Activated CD4-positive, CD25-positive, alpha-beta regulatory T cell treated with anti-CD3 and anti-CD28 coated beads, Interleukin-2, amount 50 U/mL, for 24 hours (primary cell): ENCODE measurements at places on chromosomes 12 and 14.

DNA sequence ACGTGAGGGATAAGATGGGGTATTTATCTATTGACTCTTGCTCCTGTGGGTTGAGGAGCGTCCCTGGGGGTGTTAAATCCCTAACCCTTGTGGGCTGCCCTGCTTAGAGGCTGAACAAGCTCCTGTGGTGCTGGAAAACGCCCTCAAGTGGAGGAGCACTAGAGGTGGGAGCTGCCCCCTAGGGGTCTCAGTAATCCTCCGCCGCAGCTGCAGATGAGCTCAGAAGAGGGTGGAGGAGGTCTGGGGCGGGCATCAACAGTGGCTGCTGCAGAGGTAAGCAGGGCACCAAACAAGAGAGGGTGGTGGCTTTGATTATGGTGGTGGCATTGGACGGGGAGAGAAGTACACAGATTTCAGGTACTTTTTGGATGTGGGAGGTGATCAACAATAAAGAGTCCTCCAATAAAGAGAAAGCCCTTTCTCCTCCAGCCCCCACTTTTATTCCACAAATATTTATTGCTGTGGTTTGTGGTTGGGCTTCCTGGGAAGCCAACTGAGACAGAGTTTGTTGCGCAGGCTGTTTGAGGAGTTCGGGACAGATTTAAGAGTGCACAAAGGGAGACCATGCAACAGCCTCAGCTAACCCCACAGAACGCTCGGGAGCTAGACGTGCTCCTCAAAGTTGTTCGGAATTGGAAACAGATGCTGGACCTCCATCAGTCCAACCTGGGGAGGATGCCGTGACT, 179.9 kb downstream of the ADCK1 start:
- no peak for ATAC-seq

- peak; percentile 38 for ATAC-seq
Measured at GRCh38 chr12:21631367-21631766, 26.3 kb downstream of the LDHB start.

DNA sequence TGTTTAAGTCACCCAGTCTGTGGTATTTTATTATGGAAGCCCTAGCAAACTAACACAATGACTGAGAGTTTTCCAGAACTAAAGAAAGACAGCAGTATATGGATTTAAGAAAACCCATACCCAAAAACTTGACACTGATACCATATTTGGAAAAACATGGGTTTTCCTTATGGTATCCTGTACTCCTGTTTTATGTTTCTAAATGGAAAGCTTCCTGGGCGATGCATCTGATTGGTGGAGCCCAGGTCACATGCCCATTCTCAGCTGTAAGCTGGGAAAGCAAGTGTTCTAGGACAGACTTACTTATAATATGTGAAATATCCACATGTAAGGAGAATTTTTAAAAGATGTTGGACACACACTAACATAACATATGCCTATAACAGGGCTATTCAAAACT, 4.5 kb upstream of the RNASE4 start:
- no peak for ATAC-seq

DNA sequence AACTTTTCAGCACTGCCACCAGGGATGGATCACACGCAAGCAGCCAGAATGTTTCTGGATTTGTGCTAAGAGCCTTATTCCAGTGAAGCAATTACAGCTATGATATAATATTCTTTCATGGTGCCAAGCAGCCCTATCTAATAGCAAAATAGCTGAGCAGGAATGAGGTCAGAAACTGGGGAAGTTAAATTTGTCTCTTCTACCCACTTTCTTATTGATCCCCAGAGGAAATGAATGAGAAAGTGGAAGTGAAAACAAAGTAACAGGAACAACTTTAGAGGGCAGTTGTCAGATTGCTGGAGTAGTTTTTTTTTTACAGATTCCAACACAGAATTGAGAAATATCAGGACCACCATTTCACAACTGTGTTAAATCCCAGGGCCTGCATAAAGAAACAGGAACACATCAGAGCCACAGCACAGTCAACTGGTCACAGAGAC, 44.8 kb downstream of the GCH1 start:
- ATAC-seq: peak; percentile 17

GRCh38 chr12:108128221-108129016, 669 bp upstream of the WSCD2 start:
- ATAC-seq: no peak

DNA sequence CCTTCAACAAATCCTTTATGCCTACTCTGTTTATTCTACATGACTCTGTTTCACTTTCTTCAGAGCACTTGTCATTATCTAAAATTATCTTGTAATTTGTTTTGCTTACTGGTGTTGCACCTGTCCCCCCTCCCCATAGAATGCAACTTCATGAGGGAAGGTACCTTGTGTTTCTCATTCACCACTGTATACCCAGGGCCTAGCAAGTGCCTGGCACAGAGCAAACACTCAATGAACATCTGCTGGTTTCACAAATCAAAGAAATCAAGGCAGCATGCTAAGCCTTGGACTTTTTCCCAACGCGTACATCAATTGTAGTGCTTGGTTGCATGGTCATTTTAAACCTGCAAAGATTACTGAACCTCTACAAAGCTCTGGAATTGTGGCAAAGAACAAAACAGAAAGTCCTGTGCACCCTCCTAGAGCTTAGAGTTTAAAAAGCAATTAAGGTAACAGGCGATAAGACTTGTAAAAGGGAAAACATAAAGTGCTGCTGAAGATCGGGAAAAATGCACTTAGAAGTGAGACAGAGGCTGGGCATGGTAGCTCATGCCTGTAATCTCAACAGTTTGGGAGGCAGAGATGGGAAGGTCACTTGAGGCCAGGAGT, 479.1 kb downstream of the MED13L start:
- ATAC-seq: no peak

- ATAC-seq: no peak
Measured at GRCh38 chr14:49770212-49770817, 2.4 kb downstream of the KLHDC2 start.

DNA sequence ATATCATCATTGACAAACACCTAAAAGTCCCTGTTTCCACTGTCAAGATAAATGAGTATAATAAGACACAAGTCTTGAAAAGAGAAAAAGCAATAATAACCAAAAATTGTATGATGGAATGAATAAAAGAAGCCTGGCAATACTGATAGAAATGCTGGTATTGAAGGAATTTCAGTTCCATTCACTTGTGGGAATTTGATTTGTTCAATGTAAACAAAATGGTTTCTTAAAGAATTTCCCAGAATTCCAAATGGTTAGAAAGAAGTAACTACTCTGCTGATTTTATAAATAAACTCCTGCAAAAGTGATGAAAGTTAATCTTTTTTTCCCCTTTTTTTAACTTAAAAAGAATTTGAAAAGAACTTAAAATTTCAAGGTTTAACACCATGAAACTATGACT, 129.9 kb upstream of the PDZRN4 start:
- ATAC-seq: no peak

DNA sequence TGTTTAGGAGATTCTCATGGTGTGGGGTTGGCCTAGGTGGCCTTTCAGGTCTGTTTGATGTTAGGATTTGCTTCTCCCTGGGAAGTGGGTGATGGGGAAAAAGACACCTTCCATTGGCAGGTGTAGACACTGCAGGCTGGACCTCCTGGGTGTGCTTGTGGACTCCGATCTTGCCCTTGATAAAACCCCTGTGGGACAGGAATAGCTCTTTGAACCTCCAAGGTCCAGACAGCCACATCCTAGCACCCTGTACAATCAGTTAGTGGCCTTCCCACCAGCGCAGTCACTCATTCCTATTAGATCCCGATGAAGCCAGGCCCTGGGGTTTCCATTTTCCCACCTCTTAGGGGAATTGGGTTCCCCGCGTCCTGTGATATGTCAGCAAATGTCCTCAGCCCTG, 28.5 kb downstream of the MEG3 start:
- ATAC-seq: no peak

- ATAC-seq: no peak
Measured at GRCh38 chr12:108752387-108752786, 21.1 kb upstream of the CORO1C start.

GRCh38 chr12:101713059-101713682, 15.7 kb downstream of the CHPT1 start:
- ATAC-seq: no peak

DNA sequence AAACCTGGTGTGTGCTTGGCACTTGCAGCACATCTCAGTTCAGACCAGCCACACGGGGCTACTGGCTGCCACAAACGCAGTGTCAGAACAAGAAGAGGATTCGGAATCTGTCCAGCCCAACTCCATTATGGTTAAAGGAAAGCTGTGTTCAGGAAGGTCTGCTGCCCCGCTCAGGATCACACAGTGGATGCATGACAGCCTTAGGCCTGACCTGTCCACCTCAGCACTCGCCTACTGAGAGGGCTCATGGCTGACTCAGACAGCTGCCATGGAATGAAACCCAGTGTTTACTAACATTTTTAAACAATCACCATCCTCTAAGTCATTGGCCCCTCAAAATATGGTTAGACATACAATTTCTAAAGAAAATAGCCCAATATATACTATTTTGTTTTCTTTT, 5.6 kb upstream of the NIN start:
- no peak for ATAC-seq

GRCh38 chr14:32300136-32300535, 29.0 kb upstream of the AKAP6 start:
- no peak for ATAC-seq

- no peak for ATAC-seq
Measured at GRCh38 chr14:100059438-100059781, 5.8 kb upstream of the EVL start.

GRCh38 chr12:77031745-77032144, 33.6 kb downstream of the E2F7 start:
- peak; percentile 31 for ATAC-seq

GRCh38 chr14:84592770-84593169, 937.2 kb upstream of the FLRT2 start:
- ATAC-seq: no peak

GRCh38 chr12:88052686-88053085, 23.5 kb upstream of the C12orf50 start:
- no peak for ATAC-seq

- no peak for ATAC-seq
Measured at GRCh38 chr12:9509464-9510161, 98.1 kb downstream of the KLRB1 start.

DNA sequence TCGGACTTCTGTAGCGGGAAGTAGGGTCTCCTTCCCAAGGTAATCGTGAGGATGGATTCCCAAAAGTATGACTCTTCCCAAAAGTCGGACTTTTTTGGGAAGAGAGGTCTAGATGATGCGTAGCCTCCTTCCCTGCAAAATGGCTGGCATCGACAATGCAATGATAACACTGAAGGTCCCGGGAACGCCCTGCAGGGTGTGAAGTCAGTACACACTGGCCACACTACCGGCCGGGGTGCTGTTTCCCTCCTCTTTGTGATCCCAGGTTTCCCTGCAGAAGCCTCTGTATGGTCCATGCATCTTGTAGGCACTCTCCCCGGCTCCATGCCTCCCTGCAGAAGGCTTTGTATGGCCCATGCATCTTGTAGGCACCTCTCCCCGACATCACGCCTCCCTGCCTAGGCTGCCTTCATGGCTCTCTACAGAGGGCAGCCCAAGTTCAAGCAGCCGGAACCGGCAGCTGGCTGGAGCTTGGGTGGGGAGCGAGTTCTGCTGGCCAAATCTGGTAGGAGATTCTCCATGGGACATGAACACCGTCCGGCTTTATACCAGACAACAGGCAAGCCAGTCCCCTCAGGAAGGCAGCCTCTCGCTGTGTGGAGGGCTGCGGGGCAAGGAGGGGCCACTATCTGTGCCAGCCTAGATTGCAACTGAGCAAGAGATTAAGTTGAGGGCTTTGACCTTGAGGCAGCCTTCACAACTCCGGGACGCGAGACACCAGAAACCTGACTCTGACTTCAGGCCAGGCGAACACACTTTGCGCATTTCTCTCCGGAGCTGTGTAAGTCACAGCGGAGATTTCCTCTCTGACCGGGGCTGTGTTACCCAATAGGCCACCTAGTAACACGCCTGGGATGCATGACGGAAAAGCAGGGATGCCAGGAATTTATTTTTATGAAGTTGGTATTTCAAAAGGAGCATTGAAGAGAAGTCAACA, 23.5 kb downstream of the FZD10 start:
- no peak for ATAC-seq

- ATAC-seq: peak; percentile 51
Measured at GRCh38 chr12:49763006-49763591, 21.7 kb downstream of the TMBIM6 start.

DNA sequence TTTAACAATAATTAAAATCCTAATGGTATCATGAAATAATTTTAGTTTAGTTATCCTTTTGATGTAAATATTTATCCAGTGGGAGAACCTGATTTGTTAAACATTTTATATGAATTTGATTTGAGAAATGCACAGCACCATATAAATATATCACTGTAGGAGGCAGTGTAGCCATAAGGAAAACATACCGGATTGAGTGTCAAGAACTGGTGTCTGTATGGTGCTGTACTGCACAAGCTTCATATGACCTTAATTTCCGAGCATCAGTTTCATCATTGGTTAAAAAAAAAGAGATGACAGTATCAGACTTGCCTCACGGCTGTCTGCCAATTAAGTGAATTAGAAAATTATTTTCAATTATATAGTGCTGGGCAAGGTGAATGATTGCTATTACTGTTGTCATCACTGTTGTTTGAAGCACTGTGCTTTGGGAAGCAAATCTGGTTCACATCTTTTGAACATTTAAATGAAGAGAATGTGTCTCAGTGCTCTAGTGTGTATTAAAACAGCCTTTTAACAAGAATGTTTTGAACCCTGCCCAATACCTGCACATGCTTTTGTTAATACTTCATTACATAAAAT, 72.1 kb downstream of the TMTC2 start:
- no peak for ATAC-seq

DNA sequence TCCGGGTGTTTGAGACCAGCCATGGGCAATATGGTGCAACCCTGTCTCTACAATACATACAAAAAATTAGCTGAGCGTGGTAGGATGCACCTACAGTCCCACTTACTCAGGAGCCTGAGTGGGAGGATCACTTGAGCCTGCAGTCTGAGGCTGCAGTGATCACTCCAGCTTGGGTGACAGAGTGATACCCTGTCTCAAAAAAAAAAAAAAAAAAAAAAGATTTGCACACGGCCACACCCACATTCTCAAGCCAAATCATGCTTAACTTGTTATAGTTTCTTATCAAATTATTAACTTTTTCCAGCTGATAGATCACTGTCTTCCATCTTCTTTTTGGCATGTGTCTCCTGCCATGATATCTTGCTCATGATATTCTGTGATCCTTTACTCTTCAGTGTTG, 6.8 kb downstream of the DRAM1 start:
- no peak for ATAC-seq

GRCh38 chr12:85468356-85469157, 188.5 kb downstream of the ALX1 start:
- ATAC-seq: no peak
